Smooth muscle cell of the umbilical artery (primary cell): ENCODE measurements at places on chromosomes 13 and 19. TPM values are rescaled to one million over a fixed set of nuclear protein-coding genes. Genes with fewer than 3 reads are reported as not detected.

The ACER1 gene
- total RNA-seq: 0.09 TPM in 1 of 2 replicates, not detected in the other

The OR1M1 gene
- total RNA-seq: not detected in 2 replicates

The COG3 gene
- 45.4 and 52.0 TPM in 2 replicates for total RNA-seq

The KLK14 gene
- total RNA-seq: not detected in 2 replicates

The ZNF302 gene
- 13.4 and 17.2 TPM in 2 replicates for total RNA-seq

The WDR87 gene
- not detected in 2 replicates for total RNA-seq

The SCEL gene
- total RNA-seq: not detected in 2 replicates

The ZNF681 gene
- total RNA-seq: 0.59 and 0.60 TPM in 2 replicates

The FAM83E gene
- 0.30 and 0.88 TPM in 2 replicates for total RNA-seq

The SELENOV gene
- total RNA-seq: not detected in 2 replicates

The FPR1 gene
- 1.6 and 1.8 TPM in 2 replicates for total RNA-seq

The GALP gene
- total RNA-seq: not detected in 2 replicates

The ADAMTSL5 gene
- 5.0 and 5.4 TPM in 2 replicates for total RNA-seq

The CEACAM3 gene
- total RNA-seq: not detected in 2 replicates

The SCN1B gene
- total RNA-seq: 5.5 and 5.6 TPM in 2 replicates

The GAPDHS gene
- total RNA-seq: not detected in 2 replicates

The FOXA3 gene
- not detected in 2 replicates for total RNA-seq

The ELANE gene
- total RNA-seq: not detected in 2 replicates

The RASIP1 gene
- 0.74 and 0.89 TPM in 2 replicates for total RNA-seq

The NMRK2 gene
- not detected in 2 replicates for total RNA-seq

The SYT5 gene
- not detected in 2 replicates for total RNA-seq

The ZNF667 gene
- total RNA-seq: 9.2 and 10.0 TPM in 2 replicates

The HSPB6 gene
- total RNA-seq: 77.2 and 141 TPM in 2 replicates

The ONECUT3 gene
- not detected in 2 replicates for total RNA-seq

The INSL3 gene
- not detected in 2 replicates for total RNA-seq

The LRFN3 gene
- total RNA-seq: 3.6 and 4.2 TPM in 2 replicates

The ZNF723 gene
- total RNA-seq: not detected in 2 replicates

The PET100 gene
- 7.5 and 8.6 TPM in 2 replicates for total RNA-seq

The DACH1 gene
- total RNA-seq: under 0.01 TPM in 1 of 2 replicates, not detected in the other

The CEACAM18 gene
- total RNA-seq: not detected in 2 replicates

The MBD3L3 gene
- total RNA-seq: not detected in 2 replicates

The CABP5 gene
- not detected in 2 replicates for total RNA-seq

The METTL21C gene
- total RNA-seq: not detected in 2 replicates

The FKBP8 gene
- 261 and 281 TPM in 2 replicates for total RNA-seq

The ZNF835 gene
- total RNA-seq: 0.09 and 0.30 TPM in 2 replicates

The PRSS57 gene
- not detected in 2 replicates for total RNA-seq

The CEACAM16 gene
- not detected in 2 replicates for total RNA-seq
